ENCODE measurements at places on chromosomes 3 and 15.

DNA sequence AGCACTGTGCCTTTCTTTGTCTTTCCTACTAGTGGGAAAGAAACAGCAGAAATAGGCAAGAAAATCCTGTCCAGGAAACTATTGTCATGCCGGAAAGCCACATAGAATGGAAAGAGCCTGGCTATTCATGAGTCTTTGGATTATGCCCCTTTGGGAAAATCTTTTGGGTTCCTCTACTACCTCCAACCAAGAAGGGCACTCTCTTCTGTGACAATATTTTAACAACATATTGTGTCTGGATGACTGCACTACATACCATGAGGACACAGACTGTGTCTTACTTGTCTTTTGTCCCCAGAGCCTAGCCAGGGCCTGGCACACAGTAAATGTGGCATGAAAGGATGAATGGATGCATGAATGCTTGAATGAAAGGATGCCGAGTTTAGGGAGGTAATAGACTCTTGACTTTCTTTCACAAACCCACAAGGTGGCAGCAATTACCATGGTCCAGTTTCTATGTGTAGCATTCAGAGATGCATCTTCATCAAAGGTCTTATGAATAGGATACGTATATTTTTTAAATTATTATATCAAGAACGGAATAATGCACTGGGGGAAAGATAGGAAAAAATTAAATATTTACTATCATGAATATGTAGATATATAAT, 30.3 kb downstream of the ARL14 start:
- no peak for DNase-seq

DNA sequence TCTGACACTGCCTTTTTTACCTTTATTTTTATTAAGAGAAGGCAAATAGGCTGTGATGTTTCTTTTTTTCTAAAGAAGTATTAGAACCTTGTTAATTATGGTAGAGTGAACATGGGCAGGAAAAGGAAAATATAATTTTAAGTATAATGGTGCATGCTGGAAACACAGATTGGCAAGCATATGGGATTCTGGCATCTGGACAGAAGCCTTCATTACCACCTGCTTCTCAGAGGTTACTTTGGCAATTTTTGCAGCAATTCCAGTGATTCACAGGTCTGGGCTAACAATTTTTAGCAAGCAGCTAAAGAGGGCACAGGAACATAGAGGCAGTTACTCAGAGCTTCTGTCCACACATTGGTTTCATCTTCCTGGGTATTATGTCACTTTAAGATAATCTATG, 258.3 kb downstream of the DIPK2A start:
- DNase-seq = no peak

DNA sequence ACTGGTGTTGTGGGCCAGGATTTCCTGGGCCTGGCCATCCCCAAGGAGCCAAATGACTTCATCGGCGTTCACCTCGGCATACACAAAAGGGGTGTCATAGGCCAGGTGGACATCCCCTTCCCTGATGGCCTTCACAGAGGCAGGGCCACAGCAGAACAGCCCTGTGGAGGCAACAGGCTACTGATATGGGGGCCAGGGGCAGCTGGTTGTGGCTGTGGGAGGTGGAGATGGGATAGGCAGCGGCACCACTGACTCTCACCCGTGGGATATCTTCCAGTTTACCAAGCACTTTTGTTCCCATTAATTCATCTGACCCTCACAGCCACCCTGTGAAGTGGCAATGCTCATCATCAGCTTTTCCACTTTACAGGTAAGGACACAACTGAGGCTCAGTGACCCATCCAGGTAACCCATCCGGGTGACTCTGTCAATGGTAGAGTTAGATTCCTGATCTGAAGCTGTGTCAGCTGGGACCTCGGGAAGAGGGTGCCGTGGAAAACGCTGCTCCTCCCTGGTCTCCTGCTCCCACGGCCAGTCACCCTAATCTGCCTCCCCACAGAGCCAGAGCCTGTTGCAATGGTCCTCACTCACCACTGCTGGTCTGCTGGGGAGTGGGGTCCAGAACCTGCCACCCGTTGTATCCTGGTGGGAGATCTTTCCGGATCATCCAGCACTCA, 15.3 kb upstream of the TGM5 start:
- no peak for DNase-seq

DNA sequence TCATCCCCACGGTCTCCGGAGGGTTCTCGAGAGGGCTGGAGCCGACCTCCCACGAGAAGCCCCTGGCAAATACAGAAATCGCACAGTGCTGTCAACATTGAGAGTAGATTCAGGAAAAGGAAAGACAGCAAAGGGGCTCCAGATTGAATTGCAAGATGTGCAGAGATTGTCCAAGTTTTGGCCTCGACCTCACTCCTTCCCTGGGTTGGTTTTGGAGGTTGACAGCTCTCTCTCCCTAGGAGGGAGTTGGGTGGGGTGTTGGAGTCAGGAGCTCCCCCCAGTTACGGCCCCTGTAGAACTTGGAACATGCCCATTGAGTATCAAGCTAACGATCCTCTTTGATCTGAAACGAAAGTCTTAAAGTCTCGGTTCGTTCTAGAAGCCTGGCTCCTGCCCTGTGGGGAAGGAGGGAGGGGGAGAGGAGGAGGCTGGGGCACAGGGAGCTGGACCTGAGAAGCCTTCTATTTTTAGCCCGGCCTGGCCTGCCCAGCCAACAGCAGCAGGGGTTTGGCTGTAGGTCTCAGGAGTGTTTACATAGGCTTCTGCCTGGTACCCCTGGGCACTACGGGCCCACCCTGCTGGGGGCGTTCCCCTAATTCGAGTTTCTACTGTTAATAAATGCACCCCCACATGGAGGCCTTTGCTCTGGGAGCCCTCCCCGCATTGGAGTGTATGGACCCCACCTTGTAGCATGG, 672 bp upstream of the KY start:
- no peak for DNase-seq

- DNase-seq = no peak
Observed at GRCh38 chr15:50232791-50233190, 32.7 kb downstream of the HDC start.

GRCh38 chr3:98962951-98963350, 61.5 kb upstream of the DCBLD2 start:
- no peak for DNase-seq

- no peak for DNase-seq
Observed at GRCh38 chr15:55894399-55894965, 98.9 kb downstream of the NEDD4 start.

DNA sequence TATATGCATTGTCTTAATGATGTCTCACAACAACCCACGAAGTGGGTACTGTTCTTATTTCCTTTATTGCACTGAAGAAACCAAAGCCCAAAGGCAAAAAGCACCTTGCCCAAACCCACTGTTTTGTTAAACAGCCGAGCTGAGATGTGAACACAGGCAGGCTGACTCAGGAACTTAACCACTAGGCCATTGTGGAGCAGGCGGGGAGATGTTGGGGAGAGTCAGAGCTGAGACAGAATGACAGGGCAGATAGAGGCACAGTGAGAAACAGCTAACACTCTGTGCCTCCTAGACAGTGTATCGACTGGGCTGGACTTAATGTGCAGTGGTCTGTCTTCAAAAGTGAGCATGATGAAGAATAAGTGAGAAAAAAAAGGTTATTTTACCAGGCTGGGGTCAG, 56.5 kb downstream of the RPLP1 start:
- DNase-seq = no peak

DNA sequence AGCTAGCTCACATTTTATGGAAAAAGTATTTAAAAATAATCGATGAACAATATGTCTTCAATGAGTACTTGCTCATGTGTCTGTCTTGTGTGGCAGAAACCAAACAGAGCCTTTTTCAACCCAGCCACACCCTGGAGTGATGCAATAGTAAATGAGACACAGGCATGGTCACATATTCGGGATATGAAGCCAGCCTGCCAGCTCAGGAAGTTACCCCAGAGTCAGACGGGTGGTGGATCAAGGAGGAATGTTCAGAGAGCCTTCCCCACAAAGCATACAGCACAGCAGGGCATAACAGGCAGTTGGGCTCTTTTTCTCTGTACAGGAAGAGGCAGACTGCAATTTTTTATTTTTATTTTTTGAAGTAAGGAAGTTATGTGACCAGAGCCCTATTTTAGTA, 27.3 kb downstream of the LARP6 start:
- peak; percentile 11 for DNase-seq

DNA sequence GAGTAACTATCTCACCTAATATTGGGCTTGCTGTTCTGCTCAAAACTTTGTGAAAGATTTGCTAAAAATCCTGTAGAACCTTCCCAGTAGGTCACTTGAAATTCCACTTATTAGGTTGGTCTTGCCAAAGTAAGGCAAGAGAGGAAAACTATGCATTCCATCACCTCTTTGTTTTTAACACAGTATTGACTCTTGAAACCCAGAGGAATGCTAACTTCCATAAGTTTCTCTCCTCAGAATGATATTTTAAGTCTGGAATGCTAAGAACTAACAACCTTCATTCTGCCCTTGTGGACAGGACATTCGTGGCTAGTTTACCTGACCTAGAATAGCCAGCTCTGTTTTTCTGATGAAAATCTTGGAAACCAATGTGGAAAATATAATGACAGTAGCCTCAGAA, 154.5 kb downstream of the TMCO5A start:
- DNase-seq = no peak

DNA sequence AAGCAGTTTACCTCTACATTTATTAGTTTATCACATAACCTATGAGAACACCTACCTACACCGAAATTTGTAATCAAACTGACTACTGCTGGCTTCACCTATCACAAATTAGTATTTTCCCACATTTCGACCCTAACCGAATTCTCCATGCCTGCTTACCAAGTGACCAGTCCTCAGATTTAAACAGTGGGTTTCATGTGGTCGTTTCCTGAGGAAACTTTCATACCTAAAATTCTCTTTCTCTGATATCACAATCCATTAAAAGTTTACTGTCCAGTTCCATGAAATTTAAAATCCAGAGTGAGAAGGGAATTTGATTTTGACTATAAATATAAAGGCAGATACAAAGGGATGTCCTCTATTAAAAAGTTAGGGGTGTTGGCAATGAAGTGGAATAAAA, 1.9 kb downstream of the PLOD2 start:
- DNase-seq = no peak

- DNase-seq = no peak
Observed at GRCh38 chr3:115758076-115758763, 134.9 kb downstream of the GAP43 start.

GRCh38 chr3:49370585-49371290, 12.6 kb upstream of the GPX1 start:
- no peak for DNase-seq

DNA sequence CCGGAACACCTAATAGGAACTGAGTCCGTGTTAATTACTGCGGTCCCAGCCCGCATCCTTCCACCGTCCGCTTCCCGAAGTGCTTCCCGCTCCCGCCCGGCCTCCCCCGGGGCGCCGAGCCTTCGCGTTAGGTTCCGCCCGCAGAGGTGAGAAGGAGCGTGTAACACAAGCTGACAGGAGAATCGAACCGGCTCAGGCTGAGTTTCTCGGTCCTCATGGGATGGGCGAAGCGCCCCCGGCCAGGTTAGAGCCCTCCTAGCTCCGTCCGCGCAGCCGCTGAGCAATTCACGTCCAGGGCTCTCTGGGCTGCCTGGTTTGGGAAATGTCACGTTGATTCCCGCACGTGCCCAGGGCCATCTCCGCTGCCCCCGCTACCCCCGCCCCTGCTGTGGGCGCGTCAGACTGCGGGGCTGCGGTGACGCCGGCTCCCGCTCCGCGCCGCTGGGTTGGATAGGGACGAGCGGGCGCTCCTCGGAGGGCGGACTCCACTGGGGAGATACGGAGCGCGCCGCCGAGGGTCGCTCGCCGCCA, 954 bp downstream of the CLDN11 start:
- DNase-seq = no peak

DNA sequence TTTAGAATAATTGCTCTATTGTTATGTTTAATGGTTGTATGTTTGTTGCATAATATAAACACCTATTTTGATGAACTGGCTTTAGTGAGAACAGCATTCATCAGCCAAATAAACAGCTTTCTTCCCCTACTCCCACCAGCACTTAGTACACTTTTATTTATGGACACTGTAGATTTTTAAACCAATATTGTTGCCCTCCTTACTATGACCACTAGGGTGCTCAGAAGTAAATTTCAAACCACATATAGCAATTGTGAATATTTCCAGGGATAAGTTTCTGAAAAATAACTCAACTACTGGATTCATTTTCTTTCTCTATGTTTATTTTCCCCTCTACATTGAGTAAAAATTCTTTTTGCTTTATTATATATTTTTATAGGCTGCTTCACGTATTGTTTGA, 84.7 kb upstream of the PTX3 start:
- DNase-seq = no peak

DNA sequence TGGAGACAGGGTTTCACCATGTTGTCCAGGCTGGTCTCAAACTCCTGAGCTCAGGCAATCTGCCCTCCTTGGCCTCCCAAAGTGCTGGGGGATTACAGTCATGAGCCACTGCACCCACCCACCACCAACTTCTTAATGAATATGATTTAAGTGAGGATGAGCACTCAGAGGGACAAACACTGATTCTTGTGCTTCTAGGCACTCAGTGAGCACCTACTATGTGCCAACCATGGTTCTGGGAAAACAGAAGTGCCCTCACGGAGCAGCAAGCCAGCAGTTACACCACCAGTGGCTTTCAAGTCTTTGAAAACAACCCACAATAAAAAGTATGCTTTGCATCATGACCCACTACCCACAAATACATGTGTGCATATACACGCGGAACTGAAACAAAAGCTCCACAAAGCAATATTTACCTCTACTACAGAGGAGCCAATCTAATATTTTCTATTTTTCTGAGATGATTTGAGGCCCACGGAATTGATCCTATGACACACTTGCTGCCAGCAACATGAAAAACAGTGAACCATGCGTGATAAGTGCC, 91.9 kb downstream of the MEGF11 start:
- DNase-seq = no peak

DNA sequence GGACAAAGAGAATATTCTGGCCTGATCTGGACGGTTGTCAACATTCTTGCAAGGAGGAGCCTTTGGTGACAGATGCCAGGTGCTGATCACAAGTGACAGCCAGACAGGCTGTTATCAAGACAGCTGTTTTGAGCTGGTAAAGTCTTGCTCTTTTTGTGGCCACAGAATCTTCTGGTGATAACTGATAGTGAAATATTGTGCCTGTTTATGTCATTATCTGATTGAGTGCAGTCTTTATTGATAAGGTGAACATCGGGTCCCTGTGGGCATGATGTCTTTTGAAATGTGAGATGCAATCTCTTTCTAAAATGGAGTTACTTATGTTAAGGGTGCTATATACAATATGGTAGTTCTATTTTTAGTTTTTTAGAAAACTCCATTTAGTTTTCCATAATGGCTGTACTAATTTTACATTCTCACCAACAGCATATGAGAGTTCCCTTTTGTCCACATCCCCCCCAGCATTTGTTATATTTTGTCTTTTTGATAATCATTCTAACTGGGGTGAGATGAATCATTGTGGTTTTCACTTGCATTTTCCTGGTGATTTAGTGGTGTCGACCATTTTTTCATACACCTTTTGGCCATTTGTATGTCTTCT, 10.7 kb downstream of the CEP63 start:
- no peak for DNase-seq

GRCh38 chr3:179897231-179897630, 139.5 kb downstream of the PEX5L start:
- DNase-seq = no peak

DNA sequence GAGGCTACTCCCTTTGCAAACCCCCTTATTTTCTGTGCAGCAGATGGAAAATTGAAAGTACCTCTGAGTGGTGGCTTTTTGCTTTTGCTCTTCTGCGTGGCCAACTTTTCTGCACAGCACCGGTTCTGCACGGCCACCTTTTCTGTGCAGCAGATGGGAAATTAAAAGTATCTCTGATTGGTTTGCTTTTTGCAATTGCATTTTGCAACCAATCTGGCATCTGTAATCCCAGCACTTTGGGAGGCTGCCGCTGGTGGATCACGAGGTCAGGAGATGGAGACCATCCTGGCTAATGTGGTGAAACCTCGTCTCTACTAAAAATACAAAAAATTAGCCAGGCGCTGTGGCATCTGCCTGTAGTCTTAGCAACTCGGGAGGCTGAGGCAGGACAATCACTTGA, 79.5 kb upstream of the CHMP2B start:
- DNase-seq = no peak

All from type B pancreatic cell (in vitro differentiated cells).